Dermis microvascular lymphatic vessel endothelial cell (primary cell): ENCODE measurements at places on chromosomes 4 and X. TPM values are rescaled to one million over a fixed set of nuclear protein-coding genes. Genes with fewer than 3 reads are reported as not detected.

GRCh38 chrX:53594354-53594753, 92.2 kb downstream of the HUWE1 start:
- DNase-seq: no peak

GRCh38 chrX:3461397-3462165, 115.1 kb upstream of the MXRA5 start:
- DNase-seq: no peak

- DNase-seq: no peak
Observed at GRCh38 chr4:187302457-187303150, 578.9 kb upstream of the FAT1 start.

GRCh38 chr4:60359746-60360367, 840.3 kb upstream of the ADGRL3 start:
- no peak for DNase-seq

GRCh38 chr4:105548483-105548882, 3.9 kb upstream of the ARHGEF38 start:
- DNase-seq: peak; percentile 20

GRCh38 chrX:49627086-49627777, 28.4 kb downstream of the GAGE1 start:
- DNase-seq: no peak

GRCh38 chr4:165602621-165603020, 223.8 kb downstream of the CPE start:
- no peak for DNase-seq

- peak; percentile 2 for DNase-seq
Observed at GRCh38 chr4:88320224-88320779, 35.9 kb upstream of the PPM1K start.

DNA sequence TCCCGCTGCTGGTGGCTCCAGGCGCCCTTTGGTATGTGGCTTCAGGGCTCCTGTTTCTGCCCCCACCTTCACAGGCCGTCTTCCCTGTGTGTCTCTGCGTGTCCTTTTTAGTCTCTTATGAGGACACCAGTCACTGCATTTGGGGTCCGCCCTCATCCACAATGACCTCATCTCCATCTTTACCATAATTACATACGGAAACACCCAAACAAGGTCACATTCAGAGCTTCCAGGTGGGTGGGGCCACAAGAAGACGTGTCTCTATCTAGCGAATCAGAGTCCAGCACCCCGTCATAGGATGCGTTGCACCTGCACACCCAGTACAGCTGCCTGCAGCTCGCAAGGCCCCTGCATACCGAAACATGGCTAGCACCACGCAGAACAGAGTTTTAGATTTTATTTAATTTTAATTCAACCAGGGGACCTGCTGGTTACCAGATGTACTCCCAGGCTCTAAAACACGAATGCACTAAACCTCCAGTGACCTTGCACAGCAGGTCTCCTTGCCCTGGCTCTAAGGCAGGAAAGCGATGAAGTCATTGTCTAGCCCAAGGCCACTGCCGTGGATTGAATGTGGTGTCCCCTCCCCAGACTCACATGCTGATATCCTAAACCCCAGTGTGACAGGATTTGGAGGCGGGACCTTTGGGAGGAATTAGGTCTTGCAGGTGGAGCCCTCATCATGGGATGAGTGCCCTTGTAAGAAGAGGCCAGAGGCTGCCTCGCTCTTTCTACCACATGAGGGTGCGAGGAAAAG, 30.3 kb downstream of the ABLIM2 start:
- no peak for DNase-seq

DNA sequence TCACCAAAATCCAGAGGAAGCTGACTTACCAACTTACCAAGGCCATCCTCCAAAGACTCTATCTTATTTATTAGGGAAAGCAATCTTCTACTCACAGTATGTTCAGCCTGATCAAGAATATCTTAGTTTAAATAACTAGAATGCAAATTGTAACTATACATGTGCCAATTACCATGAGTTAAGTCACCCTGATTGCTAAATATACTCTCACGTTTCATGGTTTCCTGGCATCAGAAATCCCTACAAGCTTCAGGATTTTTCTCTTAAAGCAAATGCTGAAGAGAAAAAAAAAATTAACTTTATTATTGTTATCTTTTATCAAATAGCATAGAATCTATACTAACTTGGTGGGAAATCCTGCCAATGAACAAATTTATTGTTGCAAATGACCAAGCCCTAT, 63.0 kb upstream of the MXD4 start:
- DNase-seq: no peak

GRCh38 chr4:76486588-76487276, 51.7 kb downstream of the SHROOM3 start:
- DNase-seq: no peak

DNA sequence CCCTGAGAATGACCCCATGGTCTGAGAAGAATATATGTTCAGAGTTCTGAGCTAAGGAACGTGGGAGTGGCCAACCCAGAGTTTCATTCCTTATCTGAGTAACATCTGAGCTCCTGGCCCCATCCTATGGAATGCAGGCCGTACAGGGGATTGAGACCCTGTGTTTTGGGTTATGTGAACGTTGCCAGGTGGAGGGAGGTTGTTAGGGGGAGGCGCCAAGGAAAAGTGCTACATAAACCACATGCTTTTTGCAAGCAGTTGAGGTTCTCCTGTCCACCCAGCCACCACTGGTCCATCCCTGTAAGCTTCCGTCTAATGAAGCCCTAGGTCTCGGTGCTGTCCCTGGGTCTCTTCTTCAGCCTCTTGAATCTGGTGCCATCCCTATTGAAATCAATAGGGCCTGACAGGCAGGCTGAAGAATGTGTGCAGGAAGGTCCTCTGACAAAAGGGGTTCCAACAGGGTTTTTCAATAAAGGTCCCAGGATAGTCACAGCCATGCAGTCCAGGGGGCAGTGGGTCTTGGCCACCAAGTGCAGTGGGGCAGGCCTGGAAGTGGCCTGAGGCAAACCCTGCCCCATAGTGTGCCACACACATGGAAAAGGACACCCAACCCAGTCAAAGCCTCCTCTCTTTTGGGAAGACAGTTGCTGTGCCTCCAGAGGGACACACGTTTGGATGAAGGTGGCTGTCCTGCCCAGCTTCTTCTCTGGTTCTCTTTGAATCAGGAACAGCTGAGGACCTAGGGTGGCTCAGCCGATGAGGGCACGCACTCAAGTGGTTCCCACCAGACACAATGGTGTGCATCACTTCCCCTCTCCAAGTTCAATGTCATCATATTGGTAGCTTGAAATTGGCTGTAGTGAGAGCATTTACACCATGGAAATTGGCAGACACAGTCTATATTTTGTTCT, 53.5 kb downstream of the HTRA3 start:
- no peak for DNase-seq

GRCh38 chr4:56742080-56742871, 61.2 kb upstream of the HOPX start:
- DNase-seq: no peak

- DNase-seq: peak; percentile 70
Observed at GRCh38 chrX:120791013-120791643, 84.5 kb downstream of the CT47B1 start.

GRCh38 chrX:38575888-38576287, 14.5 kb downstream of the TSPAN7 start:
- DNase-seq: no peak

DNA sequence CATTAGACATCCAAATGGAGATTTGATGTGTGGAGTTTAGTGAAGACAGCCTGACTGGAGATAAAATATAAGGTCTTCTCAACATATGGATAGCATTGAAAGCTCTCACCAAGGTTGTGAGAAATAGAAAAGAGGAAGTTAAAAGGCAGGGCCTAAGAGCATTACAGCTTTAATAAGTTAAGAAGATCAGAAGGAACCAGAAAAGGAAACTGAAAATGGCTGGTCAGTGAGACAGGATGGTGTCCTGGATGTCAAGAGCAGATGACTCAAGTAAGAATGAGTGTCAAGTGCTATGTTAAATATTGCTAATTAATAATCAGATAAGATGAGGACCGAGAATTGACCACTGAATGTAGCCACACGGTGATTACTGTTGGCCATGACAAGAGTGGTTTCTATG, 642.9 kb downstream of the STPG2 start:
- no peak for DNase-seq

DNA sequence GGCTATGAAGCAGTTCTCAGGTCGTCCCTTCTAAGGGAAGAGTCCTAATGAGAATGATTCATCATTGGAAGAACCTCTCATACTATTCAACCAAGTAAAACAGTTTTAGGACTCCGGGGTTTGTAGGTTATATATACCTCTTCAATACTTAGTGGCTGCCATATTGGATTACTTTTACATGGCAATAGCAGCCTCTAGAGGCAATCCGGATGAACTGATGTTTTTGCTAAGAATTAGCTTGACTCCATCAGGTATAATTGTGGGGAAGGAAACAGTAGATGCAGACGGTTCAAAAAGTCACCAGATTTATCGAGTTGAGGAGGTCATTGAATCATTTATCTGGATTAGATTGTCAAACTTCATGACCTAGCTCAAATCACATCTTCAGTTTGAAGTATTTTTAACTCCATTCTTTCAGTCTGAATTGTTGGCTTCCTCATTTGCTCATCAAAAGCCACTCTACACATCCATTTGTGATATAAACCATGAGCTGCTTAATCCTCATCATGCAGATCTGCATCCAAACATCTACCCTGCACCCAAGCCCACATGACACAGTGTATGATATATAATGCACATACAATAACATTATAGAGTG, 28.4 kb downstream of the GUCY1B1 start:
- peak; percentile 57 for DNase-seq

- no peak for DNase-seq
Observed at GRCh38 chr4:76061982-76062381, 12.5 kb upstream of the ART3 start.

GRCh38 chr4:134422776-134423175, 221.2 kb upstream of the PABPC4L start:
- DNase-seq: no peak

DNA sequence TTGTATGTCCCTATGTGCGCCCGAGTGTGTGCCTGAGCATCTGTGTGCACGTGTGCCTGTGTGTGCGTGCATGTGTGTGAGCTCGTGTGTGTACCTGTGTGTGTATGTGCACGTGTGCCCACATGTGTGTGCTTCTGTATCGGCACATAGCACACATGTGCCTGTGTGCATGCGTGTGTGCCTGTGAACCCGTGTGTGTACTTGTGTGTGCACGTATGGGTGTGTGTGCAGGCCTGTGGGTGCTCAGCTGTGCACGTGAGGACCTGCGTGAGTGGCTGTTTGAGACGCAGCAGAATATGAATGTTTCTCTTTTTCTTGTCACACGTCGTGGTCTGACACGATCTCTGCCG, 4.3 kb downstream of the AKAP17A start:
- DNase-seq: no peak

DNA sequence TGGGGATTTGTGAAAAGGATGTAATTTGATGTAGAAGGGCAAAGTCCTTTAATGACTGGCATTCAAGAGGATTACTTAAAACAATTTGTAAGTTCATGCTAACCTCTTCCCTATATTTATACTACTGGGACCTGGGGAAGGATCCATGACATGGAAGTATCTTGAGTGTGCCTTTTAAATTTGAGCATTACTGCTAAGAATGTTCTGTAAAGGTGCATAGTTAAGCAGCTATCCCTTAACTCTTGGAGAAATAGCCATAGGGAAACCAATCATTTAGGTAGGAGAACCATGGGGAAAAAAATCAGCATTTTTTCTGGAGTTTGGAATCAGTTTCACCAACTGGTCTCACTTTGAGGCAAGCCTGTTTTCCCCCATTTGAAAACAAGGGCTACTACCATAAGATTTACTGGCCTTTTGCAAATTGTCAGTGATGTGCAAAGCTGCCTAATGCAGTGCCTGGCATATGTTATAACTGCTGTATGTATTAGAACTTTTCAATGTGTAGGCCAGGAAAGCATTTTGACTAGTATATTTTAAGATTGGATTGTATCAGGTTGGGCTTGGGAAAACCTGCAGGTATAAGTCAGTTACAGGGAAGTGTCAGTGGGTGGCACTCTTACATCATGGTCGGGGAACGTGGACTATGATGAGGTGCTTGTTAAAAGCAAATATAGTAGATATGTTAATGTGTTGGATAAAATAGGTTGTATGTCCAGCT, 72.1 kb downstream of the PRSS12 start:
- peak; percentile 75 for DNase-seq

- DNase-seq: peak; percentile 41
Observed at GRCh38 chrX:38754102-38754790, 47.0 kb upstream of the MID1IP1 start.

- no peak for DNase-seq
Observed at GRCh38 chrX:27706526-27706925, 101.3 kb upstream of the MAGEB10 start.

GRCh38 chr4:71864380-71864779, 80.5 kb upstream of the GC start:
- no peak for DNase-seq

GRCh38 chr4:37767546-37767945, 58.9 kb upstream of the PGM2 start:
- DNase-seq: peak; percentile 21

- no peak for DNase-seq
Observed at GRCh38 chr4:184740980-184741391, 7.1 kb upstream of the CENPU start.

DNA sequence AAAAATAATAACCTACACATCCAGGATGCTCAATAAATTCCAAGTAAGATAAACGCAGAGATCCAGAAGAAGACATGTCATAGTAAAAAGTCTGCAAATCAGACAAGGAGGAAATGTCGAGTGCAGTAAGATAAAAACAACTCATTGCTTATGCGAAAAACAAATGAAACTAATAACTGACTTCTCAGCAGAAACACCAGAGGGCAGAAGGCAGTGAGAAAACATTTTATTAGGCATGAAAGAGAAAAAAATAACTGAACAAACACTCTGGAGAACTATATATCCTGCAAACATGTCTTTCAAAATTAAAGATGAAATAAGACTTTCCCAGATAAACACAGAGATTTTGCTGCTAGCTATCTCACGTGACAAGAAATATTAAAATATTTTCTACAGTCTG, 201.3 kb upstream of the CTSO start:
- no peak for DNase-seq

DNA sequence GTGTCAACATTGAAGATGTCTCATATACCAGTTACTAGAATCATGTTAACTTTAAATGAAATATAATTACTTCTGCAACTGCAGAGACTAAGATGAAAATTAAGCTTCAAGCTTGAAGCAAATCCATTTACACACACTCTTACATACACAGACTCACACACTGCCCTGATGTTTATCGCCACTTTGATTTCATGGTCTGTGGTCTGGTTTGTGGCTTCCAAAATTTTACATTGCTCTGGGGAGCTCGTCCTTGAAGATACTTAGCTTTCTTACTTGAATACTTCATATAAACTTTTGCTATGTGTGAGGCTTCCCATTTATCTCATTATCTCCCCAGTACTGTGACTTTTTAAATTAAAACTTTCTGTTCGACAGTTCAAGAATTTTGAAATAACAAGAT, 35.8 kb downstream of the ARHGEF38 start:
- DNase-seq: no peak

GPC4 gene
- 0.13 TPM in 2 replicates for total RNA-seq

NXT2 gene
- total RNA-seq: 7.6 and 8.2 TPM in 2 replicates

NAA11 gene
- not detected in 2 replicates for total RNA-seq

HTRA3 gene
- total RNA-seq: 1.4 and 7.5 TPM in 2 replicates

DNAAF6 gene
- total RNA-seq: not detected in 2 replicates

PPP4R3C gene
- not detected in 2 replicates for total RNA-seq

CFAP299 gene
- not detected in 2 replicates for total RNA-seq
